ENCODE measurements at places on chromosomes 5 and 9. TPM values are rescaled to one million over a fixed set of nuclear protein-coding genes. Genes with fewer than 3 reads are reported as not detected.

Gene SLC1A1
- total RNA-seq: 6.0 TPM

Gene ADRA1B
- total RNA-seq: not detected

Gene FGFR4
- 1.9 TPM for total RNA-seq

Gene LCN15
- not detected for total RNA-seq

Gene KIF24
- 6.9 TPM for total RNA-seq

Gene MEGF10
- total RNA-seq: 13.7 TPM

Gene CYLC2
- total RNA-seq: not detected

Gene RFK
- 24.8 TPM for total RNA-seq

Gene RPS23
- total RNA-seq: 4,006 TPM

Gene TMED7
- total RNA-seq: 97.2 TPM

Gene IL5
- total RNA-seq: not detected

Gene HSPB3
- total RNA-seq: 3.4 TPM

Gene SLC36A3
- not detected for total RNA-seq

Gene PCDHGB7
- total RNA-seq: 0.48 TPM

Gene PLK2
- 120 TPM for total RNA-seq

Gene ANKRD18B
- total RNA-seq: not detected

Gene FOXD4L4
- not detected for total RNA-seq

Gene DPYSL3
- total RNA-seq: 191 TPM

Gene GABRG2
- not detected for total RNA-seq

Gene SMARCA2
- total RNA-seq: 64.2 TPM

Gene BNIP1
- 22.1 TPM for total RNA-seq

Gene SPINK5
- not detected for total RNA-seq

Gene PCA3
- total RNA-seq: not detected

Gene SLC4A9
- not detected for total RNA-seq

Data from RPMI7951 (cell line).